Sciatic nerve (tissue), 2 donors: ENCODE measurements at places on chromosomes 16 and 17. TPM values are rescaled to one million over a fixed set of nuclear protein-coding genes. Genes with fewer than 3 reads are reported as not detected.

The ABCA9 gene
- total RNA-seq, result 118 TPM

The KRT31 gene
- not detected for total RNA-seq

The CLEC18C gene
- total RNA-seq, result 0.58 TPM

The PPM1E gene
- total RNA-seq, result 0.22 TPM

The AIPL1 gene
- total RNA-seq, result not detected

The CCL17 gene
- total RNA-seq, result not detected

The CLDN7 gene
- total RNA-seq, result 4.1 TPM

The MYCBPAP gene
- total RNA-seq, result 3.3 TPM

The ABCA5 gene
- total RNA-seq, result 39.4 TPM

The CACNG5 gene
- not detected for total RNA-seq

The EXOC3L1 gene
- total RNA-seq, result 1.3 TPM

The MARCHF10 gene
- 2.1 TPM for total RNA-seq

The SDR42E2 gene
- total RNA-seq, result not detected

The LYRM1 gene
- 25.6 TPM for total RNA-seq

The ASPA gene
- 41.6 TPM for total RNA-seq

The PRPF8 gene
- total RNA-seq, result 285 TPM

The TEKT1 gene
- 0.89 TPM for total RNA-seq

The PPY gene
- total RNA-seq, result not detected

The ARL5C gene
- not detected for total RNA-seq

The TPSG1 gene
- 0.45 TPM for total RNA-seq

The KRT15 gene
- total RNA-seq, result 0.36 TPM

The SLC22A31 gene
- 0.98 TPM for total RNA-seq

The HBA1 gene
- total RNA-seq, result 11,060 TPM

The TAT gene
- total RNA-seq, result 0.13 TPM
